ENCODE measurements at places on chromosomes 4 and X.

DNA sequence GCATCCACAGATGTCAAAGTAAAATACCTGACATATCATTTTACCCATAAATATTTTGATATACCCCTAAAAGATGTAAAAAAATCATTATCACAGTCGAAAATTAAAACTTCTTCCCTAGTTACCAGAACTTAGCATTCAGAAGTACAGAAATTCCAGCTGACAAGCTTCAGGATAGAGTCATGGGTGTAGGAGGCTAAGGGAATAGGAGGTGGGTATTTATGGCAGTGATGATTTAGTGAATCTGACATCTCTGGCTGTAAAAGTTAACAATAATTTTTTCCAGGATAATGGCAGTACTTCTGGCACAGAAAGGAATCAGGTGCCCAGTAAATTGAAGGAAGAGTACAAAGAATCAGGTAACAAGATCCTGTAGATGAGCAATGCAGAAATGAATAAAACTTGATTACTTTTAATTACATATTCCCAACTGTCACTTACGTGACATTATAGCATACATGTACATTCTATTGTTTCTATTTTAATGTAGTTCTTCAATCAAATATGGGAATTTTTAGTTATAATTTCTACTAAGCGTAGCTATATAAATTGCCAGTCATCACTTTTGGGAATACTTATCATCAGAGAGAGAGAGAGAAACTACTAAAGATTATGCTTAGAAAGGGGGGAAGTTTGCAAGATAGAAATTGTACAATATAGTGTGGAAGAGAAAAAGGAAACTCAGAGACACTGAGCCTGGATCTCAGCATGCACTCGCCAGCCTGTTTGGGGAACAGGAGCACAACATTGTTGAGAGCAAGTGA, 143.4 kb downstream of the TMEM144 start:
- DNase-seq = no peak

GRCh38 chr4:1532549-1533395, 126.5 kb upstream of the NKX1-1 start:
- no peak for DNase-seq

GRCh38 chrX:150536455-150537116, 31.8 kb upstream of the MTM1 start:
- DNase-seq = no peak

DNA sequence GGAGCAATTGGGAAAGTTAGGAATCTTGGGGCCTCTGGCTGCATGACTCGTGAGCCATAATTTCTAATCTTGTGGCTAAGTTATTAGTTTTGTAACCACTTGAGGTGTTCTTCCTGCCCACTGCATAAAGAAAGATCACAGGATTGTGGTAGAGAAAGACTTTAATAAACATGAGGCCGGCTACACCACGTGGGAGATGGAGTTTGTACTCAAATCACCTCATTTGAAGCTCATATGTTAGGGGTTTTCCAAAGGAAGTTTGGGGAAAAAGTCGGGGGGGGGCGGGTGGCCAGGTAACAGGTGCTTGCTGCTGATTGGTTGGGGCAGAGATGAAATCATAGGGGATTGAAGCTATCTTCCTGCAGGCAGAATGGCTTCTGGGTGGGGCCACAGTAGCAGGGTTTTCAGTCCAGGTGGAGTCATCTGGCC, 287.8 kb downstream of the ZNF674 start:
- no peak for DNase-seq

DNA sequence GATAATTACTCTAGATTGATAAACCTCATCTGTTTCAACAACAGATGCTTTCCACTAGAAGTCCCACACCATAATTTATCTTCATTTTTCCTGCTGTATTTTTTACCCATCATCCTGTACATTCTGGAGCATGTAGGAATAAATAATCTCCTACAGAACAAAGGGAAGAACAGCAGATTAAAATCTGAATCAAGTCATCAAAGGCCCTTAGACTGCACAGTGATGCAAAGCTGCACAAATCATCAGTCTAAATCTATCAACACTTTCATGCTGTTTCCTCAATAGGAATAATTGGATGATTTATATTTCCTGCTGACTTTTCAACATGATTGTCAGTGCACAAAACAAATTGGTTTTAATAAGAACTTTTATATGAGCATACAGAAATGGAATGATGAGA, 1143.9 kb downstream of the STIM2 start:
- no peak for DNase-seq

DNA sequence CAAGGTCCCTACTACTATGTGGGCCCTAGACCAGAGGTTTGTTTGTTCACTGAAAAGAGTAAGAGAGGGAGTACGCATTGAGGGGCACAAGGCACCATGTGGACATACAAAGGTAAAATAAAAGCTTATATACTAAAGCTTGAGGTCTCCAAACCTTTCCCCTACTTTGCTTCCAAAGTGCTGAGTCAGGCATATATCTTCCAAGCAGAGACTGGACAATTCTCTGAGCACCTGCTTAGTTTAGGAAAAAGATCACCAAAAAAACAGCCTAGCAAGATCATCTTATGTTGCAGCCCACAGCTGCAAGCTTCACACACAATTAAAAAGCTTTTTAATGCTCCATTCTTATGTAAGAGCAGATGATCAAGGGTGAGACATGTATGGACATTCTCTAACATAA, 119.5 kb downstream of the WDFY3 start:
- no peak for DNase-seq

All from activated T-cell treated with anti-CD3 and anti-CD28 coated beads, Interleukin-2, amount 50 U/mL, for 48 hours (primary cell).